ENCODE measurements at places on chromosomes 12 and 14.

DNA sequence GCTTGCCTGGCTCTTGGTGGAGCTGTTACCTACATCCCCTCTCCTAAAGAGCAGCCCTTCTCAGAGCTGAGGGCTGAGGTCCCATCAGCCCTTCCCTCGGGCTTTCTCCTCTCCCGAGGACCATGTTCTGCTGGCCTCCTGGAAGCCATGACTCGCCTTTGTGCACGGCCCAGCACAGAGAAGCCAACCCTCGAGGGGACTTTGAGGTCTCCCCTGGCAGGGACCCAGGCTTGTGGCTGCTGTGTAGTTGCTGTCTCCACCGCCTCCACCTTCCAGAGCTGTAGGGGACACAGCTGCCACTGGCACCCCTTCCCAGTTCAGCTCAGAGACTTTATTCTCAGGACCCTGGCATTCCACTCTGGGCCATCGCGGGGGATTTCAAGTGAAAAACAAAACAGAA lies 22.9 kb upstream of the CCND2 start:
- DNase-seq: peak; percentile 40

- no peak for DNase-seq
These were observed 66.8 kb downstream of the SPATA7 start for GRCh38 chr14:88452231-88452630.

GRCh38 chr12:1288333-1288732 lies 297.3 kb downstream of the ERC1 start:
- DNase-seq: no peak

GRCh38 chr12:45883187-45883586 lies 107.2 kb downstream of the SCAF11 start:
- DNase-seq: no peak

GRCh38 chr12:52860102-52860823 lies 11.5 kb upstream of the KRT78 start:
- DNase-seq: no peak

GRCh38 chr12:2097617-2098016 lies 44.8 kb downstream of the CACNA1C start:
- DNase-seq: no peak

Data from left hindlimb (tissue), 1 donor.